ENCODE measurements at places on chromosomes 1 and 21. TPM values are rescaled to one million over a fixed set of nuclear protein-coding genes. Genes with fewer than 3 reads are reported as not detected.

- H3K4me3 ChIP-seq: no peak overlapping the region
- H3K27me3 ChIP-seq: no peaks in the 10 kb centered on the region
- peaks cover 1% of the 10 kb centered on the region for H3K4me1 ChIP-seq
Observed at GRCh38 chr21:43762303-43763128, 13.6 kb downstream of the CSTB start.

GRCh38 chr1:119902775-119903442 lies 6.6 kb upstream of the ADAM30 start:
- H3K27ac ChIP-seq: no peak overlapping the region
- H3K4me3 ChIP-seq: no peak overlapping the region
- peaks cover 7% of the 10 kb centered on the region for H3K4me1 ChIP-seq

- no peak for DNase-seq
- peaks cover 24% of the 10 kb centered on the region for H3K36me3 ChIP-seq
- peaks cover 8% of the 10 kb centered on the region for H3K4me1 ChIP-seq
- no peak overlapping the region for H3K27ac ChIP-seq
- H3K4me3 ChIP-seq: peak overlapping the region; percentile 93
Observed at GRCh38 chr1:89844860-89845259, 24.0 kb downstream of the LRRC8D start.

The SPSB1 gene
- 4.9 TPM for total RNA-seq

DNA sequence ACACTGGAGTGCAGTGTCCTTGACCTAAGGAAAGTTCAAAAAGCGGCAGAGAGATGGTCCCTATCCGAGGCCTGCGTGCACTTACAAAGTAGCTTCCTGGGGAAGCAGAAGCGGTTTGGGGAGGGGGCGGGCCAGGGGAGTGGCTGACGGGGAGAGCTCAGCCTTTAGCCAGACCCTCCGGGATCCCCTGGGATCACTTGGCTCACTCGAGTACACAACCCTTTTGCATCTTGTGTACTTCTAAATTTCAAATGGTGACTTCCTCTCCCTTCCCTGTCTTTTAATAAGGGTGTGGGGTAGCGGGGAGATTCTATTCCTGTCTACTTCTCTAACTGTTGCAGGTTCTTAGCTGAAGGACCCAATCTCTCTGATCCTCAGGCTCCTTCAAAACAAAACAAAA lies 18.1 kb upstream of the SNX27 start:
- H3K36me3 ChIP-seq: peaks cover 11% of the 10 kb centered on the region
- H3K27me3 ChIP-seq: no peaks in the 10 kb centered on the region
- peak overlapping the region; percentile 27 for H3K27ac ChIP-seq
- H3K4me3 ChIP-seq: no peak overlapping the region

GRCh38 chr1:76705560-76705959 lies 161.7 kb upstream of the ST6GALNAC5 start:
- no peaks in the 10 kb centered on the region for H3K27me3 ChIP-seq
- H3K36me3 ChIP-seq: no peaks in the 10 kb centered on the region
- no peaks in the 10 kb centered on the region for H3K4me1 ChIP-seq
- DNase-seq: no peak
- H3K4me3 ChIP-seq: no peak overlapping the region

DNA sequence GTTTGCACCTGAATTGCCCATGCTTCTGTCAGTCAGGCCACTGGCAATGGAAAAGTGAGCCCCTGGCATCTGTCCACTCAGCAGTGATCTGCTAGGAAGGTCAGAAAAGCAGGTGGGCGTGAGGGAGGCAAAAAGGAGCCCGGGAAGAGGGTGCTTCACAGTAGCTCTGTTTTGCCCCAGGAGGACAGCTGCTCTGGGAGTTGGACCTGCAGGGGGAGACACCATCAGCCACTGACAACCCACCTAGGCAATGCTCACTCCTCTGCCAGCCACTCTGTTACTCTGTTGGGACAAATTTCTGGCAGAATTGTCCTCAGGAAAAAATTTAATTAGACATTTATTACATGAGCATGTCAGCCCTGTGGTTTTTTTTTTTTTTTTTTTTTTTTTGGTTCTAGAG lies 146.4 kb downstream of the LRIG2 start:
- H3K4me1 ChIP-seq: peaks cover 11% of the 10 kb centered on the region
- DNase-seq: peak; percentile 19
- no peak overlapping the region for H3K4me3 ChIP-seq

The TMEM82 gene
- total RNA-seq: not detected

- peaks cover 25% of the 10 kb centered on the region for H3K27me3 ChIP-seq
- H3K4me3 ChIP-seq: no peak overlapping the region
- H3K27ac ChIP-seq: no peak overlapping the region
- peaks cover 14% of the 10 kb centered on the region for H3K4me1 ChIP-seq
- no peak for DNase-seq
- peaks cover 28% of the 10 kb centered on the region for H3K36me3 ChIP-seq
Observed at GRCh38 chr1:227790034-227790400, 25.5 kb upstream of the PRSS38 start.

DNA sequence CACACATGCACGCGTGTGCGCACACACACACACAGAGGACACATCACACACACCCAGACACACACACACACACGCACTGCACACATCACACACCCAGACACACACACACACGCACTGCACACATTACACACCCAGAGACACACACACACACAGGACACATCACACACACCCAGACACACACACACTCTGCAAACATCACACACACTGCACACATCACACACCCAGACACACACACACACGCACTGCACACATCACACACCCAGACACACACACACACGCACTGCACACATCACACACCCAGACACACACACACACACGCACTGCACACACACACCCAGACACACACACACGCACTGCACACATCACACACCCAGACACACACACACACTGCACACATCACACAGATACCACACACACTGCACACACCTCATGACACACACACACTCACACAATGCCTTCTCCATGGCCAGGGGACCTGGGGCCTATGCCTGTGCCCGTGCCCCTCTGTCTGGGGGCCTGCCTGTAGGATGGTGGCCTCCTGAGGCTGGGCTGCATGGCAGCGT lies 24.4 kb downstream of the CRYAA start:
- H3K4me3 ChIP-seq: no peak overlapping the region
- DNase-seq: no peak
- peaks cover 22% of the 10 kb centered on the region for H3K27me3 ChIP-seq

GRCh38 chr1:155003766-155004351 lies 1.3 kb downstream of the ZBTB7B start:
- H3K27ac ChIP-seq: peak overlapping the region; percentile 93
- H3K4me1 ChIP-seq: peaks cover 51% of the 10 kb centered on the region
- peak overlapping the region; percentile 94 for H3K4me3 ChIP-seq
- DNase-seq: peak; percentile 78

The ESRRG gene
- 0.76 TPM for total RNA-seq

The RPE65 gene
- total RNA-seq: not detected

Measured in Calu3 (cell line).